ENCODE measurements at places on chromosomes 5 and 9.

- no peak for DNase-seq
Measured at GRCh38 chr5:104952876-104953275, 1390.3 kb upstream of the NUDT12 start.

- DNase-seq: no peak
Measured at GRCh38 chr5:6868171-6868570, 154.9 kb downstream of the TENT4A start.

DNA sequence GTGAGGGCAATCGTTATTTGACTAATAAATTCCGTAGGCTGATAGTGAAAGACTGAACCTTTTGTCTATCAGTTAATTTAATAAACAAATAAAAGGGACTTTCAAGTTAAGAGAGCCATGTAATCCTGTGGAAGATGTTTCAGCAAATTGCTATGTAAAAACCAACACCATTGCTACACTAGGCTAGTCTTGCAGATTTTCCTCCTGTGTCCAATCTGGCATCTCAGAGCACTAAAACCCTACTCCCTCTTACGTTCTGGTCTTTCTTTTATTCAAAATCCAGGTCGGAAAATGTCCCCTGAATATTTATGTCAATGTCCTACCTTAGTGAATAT lies 478.8 kb upstream of the TNC start:
- no peak for DNase-seq

GRCh38 chr5:154194345-154195329 lies 4.1 kb downstream of the GALNT10 start:
- DNase-seq: no peak

GRCh38 chr9:75087289-75087823 lies 599 bp downstream of the NMRK1 start:
- no peak for DNase-seq

DNA sequence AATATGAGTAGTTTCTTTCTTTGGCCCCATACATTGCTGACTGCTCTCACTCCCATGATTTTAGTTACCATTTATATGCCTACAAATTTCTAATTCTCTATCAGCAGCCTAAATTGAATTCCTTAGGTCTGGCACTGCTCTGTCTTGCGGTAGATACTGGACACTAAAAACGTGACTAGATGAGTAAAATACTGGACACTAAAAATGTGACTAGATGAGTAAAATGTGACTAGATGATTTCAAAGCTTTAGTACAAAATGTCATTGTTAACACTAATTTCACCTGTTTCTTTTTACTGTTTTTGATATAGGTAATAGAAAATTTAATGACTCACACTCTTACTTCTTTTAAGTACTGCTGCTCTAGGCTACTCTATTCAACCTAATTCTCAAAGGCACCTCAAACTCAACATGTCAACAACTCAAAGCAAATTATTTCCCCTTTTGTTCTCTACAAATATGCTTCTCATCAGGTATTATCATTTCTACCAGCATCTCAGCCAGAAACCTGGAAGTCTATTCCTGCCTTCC lies 31.4 kb upstream of the GOLGA1 start:
- DNase-seq: no peak

DNA sequence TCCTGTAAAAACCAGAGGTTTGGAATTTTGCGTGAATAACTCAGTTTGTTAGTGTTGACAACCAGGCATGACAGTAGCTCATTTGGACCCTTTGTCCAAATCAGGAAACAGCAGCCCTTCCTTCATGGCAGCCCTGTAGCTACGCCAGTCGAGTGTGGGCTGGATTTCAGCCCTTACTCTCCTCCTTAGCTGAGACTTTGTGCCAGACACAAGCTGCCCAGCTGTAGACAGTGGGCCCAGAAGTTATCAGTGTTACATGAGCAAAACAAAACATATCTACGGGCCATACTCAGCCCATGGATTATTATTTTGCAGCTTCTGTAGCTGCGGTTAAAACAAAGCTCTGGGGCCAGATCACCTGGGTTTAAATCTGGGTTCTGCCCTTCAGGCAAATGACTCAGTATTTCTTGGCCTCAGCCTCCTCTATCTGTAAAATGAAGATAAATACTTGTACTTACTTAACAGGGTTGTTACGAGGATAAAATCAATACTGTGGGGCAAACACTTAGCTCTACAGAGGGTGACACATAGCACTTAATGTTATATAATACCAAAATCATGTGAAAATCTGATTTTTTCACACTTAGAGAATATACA lies 76.9 kb downstream of the GHR start:
- no peak for DNase-seq

DNA sequence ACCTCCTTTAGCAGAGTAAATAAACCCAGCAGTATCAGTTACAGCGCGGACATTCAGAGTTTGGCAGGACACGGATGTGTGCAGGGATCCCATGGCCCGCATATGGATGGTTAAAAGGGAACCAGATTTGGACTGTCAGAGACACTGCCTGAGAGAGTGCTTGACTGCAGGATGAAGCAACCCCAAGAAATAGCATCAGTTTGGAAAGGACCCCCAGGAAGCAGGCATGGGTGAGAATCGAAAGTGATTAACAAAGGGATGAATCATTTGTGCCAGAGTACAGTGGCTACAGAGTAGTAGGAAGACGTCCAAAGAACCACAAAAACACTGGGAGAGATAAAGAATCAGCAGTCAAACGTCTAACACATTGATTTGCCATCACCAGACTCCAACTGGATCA lies 5.5 kb downstream of the C7 start:
- no peak for DNase-seq

- DNase-seq: no peak
Measured at GRCh38 chr9:92934321-92934720, 13.0 kb upstream of the FGD3 start.

DNA sequence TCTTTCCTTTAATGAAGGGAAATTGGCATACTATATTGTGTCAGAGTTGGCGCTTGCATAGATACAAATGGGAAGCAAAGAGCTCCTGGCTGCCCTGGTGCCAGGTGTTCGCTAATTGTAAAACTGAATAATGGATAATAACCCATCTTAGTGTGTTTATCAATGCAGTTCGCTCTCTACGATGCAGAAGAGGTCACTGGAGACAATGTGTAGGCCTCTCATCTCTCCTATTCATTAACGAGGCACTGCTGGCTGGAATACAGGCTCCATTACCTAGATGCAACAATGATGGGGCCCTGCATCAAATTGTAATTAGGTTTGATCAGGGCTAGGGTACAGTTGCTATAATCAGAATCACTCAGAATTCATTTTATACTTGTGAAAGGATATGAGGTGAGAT lies 171.0 kb downstream of the RMI1 start:
- no peak for DNase-seq

DNA sequence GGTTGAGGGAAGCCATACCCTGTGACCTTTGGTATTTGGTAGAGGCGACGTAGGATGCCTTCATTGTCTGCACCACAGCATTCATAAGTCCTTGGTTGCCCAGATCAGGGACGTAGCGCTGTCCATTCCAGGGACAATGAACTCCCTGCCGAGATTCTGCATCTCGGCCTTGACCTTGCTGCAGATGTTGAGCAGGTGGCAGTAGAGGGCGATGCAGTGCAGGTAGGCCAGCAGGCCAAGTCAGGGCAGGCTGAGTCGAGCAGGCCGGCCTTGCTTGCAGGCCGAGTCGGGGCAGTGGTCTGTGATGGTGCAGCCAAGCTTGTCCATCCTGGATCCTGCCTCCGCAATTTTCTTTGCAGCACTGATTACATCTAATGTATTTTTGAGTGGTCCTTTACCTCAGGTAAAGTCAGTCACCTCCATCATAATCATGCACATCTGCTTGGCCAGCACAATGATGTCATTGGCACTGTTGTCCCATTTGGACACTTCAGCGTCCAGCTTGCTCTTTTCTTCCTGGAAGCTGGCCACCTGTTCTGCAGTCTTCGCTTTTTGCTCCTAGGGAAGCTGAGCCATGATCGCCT lies 93.4 kb upstream of the CCDC112 start:
- DNase-seq: no peak

GRCh38 chr5:68431601-68432337 lies 216.2 kb downstream of the PIK3R1 start:
- no peak for DNase-seq

DNA sequence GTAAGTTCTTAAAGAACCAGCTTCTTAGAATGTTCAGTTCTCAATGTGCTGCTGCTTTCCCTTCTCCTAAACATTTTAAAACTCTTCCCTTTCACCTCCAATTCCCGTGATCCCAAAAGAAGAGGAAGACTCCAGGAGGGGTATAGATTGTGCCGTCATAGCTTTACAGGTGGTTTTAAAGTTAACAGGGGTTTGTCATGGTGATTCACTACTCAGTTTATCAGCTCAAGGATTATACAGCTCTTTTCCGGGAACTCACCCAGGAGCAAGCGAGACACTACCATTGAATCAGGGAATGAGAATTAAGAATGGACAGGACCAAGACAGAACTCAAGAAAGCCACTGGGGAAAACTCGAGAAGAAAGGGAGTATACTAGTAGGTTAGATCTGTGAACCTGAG lies 178.8 kb downstream of the NR3C1 start:
- no peak for DNase-seq

GRCh38 chr5:76177978-76178377 lies 94.8 kb downstream of the SV2C start:
- DNase-seq: no peak

DNA sequence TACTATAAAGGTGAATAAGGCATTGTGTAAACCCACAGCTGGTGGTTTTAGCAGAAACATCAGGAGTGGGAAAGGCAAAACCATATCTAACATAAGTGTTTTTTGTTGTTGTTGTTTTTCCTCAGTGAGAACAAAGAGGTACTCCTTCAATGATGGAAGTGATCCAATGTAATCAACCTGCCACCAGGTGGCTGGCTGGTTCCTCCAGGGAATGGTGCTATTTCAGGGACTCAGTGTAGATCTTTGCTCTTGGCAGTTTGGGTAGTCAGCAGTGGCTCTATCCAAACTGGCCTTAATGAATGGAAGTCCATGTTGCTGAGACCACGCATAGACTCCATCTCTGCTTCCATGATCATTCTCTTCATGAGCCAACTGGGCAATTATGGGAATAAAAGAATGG lies 10.8 kb downstream of the DMRTA1 start:
- DNase-seq: no peak

Measured in stimulated activated CD8-positive, alpha-beta memory T cell treated with anti-CD3 and anti-CD28 coated beads, Interleukin-4, amount 100 ng/mL, for 24 hours (primary cell).